ENCODE measurements at places on chromosomes 16 and 17.

DNA sequence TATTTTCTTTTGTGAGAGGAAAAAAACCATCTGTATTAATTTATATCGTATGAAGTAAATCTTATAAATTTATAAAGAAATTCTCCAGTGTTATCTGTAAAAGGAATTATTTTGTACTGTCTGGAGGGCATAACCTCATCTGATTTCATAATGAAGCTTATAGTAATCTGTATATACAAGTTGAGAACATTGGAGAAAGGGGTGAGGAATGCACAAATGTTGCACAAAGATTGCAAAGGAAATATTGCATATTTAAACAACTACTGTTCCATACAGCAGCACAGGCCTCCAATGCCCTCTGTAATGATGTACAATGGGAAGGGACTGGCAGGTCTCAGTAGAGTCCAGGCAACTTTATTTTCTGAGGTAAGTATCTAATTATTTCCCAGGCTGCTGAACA lies 50.8 kb upstream of the KCNJ16 start:
- no peak for DNase-seq

GRCh38 chr16:21584817-21585216 lies 14.6 kb upstream of the METTL9 start:
- DNase-seq = no peak

DNA sequence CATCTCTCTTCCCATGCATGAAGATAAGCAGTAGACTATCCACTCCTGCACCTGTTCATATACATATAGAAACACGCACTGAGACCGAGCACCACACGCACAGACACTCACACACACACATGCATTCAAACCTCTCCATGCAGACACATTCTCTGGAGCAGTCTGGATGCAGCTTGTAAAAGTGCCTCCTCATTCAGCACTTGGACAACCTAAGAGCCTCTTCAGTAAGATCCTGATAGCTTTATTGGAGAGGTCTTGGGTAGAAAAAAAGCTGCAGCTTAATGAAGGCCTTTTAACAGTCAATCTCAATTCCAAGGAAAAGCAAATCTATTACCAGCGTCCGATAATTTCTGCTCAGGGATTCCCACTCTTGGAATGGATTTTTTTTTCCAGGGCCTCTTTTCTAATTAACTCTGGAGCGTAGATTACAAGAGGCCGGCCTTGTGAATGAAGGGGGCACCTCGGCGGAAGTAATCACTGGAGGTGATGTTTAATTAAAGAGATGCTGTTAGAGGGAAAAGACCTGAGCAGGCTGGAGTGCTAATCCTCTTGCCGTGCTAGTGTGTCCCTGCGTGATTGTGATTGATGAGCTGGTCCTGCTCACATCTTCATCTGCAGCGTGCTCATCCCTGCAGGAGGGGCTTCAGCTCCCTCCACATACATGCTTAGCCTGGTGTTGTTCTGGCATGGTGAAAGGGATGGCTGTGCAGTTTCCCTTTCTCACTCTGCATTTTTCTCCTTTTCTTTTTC lies 155.1 kb downstream of the RBFOX1 start:
- DNase-seq = no peak

DNA sequence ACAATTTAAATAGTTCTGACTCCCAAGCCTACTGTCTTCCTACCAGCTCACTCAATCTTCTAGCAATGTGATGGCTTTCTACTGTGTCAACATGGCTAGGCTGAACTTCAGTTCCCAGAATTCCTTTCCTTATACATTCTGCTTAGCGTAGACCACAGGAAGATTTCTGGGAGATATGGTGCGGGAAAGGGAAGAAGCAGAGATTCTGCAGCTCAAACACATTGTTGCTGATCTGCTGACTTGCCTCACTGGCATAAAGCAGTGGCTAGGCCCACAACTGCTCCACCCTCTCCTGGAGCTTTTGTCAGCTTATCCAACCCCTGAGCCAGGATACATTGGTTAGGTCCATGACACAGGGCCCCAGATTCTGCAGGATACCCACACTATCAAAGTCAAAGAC lies 58.8 kb downstream of the GAS7 start:
- no peak for DNase-seq

DNA sequence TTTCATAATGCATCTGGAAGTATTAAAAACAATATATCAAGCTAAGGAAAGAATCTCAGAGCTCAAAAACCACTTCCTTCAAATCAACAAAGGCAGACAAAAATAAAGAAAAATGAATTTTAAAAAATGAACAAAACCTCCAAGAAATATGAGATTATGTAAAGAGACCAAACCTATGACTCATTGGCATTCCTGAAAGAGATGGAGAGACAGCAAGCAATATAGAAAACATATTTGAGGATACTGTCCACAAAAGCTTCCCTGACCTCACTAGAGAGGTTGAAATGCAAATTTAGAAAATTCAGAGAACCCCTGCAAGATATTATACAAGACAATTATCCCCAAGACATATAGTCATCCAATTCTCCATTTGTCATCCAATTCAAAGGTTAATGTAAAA lies 311.3 kb upstream of the SOX9 start:
- no peak for DNase-seq

DNA sequence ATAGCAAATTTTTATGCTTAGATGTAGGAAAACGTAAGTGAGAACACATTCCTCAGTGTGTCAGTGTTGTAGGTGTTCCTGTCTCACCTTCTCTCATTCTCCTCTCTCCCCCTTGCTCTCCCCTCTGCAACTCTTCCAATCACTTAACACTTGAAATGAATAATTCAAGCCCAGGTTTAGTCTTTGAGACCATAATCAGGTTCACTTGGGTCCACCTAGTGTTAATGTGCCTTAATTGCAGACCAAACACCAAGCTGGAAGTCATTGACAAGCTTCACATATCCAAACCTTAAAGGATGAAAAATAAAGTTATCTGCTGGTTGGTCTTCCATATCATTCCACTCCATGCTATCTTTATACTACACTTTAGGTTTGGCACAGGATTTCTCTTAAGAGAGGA lies 37.0 kb downstream of the STXBP4 start:
- no peak for DNase-seq

- no peak for DNase-seq
Observed at GRCh38 chr16:67241008-67241900, 6.0 kb downstream of the FHOD1 start.

GRCh38 chr17:6753546-6753945 lies 2.3 kb upstream of the XAF1 start:
- no peak for DNase-seq

- no peak for DNase-seq
Observed at GRCh38 chr17:4573115-4573514, 11.2 kb upstream of the SMTNL2 start.

- no peak for DNase-seq
Observed at GRCh38 chr16:89748076-89748475, 26.7 kb downstream of the ZNF276 start.

DNA sequence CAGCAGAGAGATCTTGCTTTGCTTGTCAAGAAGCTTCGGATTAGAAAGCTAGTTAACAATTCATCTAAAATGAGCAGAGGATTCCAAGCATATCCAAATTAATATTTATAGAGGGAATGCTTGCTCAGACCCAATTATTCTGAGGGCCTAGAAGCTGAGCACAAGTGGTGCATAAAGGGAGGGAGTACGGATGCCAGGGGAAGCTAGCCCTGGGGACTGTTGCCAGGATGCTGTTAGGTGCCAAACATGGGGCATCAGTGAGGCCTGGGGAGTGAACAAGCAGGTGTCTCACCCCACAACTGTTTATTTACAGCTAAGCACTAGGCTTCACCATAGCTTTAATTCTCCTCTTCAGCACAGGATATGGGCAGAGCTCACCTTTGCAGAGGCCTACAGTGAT lies 684.1 kb upstream of the C16orf82 start:
- no peak for DNase-seq

DNA sequence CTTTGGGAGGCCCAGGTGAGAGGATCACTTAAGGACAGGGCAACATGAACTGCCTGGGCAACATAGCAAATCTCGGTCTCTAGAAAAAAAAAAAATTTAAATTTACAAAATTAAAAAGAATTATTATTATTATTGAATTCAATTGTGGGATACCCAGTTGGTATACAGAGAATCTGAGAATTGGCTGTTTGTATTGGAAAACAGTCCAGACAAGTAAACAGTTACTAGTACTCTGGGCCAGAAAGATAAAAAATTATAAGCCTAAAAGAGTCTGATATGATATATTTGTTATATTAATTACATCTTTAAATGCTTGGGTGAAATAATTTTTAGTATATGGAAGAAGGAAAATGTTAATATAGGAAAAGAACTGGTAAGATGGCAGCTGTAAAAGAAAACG lies 15.0 kb downstream of the CCDC47 start:
- DNase-seq = no peak

- no peak for DNase-seq
Observed at GRCh38 chr17:67509390-67510287, 132.6 kb downstream of the PITPNC1 start.

DNA sequence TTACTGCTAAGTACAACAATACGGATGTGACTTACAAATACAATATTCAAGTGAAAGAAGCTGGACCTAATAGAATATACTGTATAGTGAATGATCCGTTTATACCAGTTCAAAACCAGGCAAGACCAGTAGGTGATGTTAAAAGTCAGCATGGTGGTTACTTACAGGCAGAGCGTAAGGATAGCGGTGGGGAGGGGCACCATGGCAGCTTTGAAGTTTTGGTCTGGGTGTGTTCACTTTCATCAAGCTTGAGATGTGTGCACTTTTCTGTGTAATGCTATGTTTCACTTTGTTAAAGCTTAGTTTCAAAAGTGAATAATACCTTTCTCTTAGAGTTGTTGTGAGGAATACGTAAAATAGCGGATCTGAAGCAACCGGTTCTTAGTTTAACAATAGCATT lies 16.5 kb upstream of the SLC35G3 start:
- no peak for DNase-seq

DNA sequence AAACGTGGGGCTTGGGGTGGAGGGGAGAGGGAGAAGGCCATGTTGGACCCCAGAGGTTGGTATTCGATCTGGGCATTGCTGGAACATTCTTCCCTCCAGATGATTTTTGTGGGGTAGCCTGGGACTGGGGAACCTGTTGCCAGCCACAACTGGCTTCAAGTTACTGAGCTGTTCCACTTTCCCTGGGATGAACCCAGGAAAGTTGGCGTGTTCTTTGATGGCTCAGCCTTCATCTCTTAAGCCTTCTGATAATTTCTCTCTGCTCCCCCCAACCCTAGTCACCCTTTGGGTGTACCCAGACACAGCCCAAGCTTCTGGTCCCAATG lies 2.1 kb downstream of the TBX21 start:
- no peak for DNase-seq

DNA sequence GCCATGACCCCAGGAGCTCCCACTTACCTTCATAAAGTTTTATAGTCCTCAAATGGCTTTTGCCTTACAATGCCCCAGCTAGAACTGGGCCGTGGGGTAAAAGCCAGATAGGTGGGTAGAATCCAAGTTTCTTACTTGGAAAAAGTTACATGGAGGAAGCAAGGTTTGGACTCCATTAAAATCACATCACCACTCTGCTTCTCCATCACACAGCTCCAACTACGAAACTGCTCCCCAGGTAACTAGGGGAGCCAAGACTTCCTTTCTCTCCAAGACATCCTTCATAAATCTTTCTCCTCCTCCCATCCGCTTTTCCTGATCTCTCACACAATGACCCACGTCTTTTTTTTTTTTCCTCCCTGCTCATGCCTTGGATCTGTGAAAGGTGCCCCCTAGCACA lies 130.8 kb upstream of the RCVRN start:
- no peak for DNase-seq

DNA sequence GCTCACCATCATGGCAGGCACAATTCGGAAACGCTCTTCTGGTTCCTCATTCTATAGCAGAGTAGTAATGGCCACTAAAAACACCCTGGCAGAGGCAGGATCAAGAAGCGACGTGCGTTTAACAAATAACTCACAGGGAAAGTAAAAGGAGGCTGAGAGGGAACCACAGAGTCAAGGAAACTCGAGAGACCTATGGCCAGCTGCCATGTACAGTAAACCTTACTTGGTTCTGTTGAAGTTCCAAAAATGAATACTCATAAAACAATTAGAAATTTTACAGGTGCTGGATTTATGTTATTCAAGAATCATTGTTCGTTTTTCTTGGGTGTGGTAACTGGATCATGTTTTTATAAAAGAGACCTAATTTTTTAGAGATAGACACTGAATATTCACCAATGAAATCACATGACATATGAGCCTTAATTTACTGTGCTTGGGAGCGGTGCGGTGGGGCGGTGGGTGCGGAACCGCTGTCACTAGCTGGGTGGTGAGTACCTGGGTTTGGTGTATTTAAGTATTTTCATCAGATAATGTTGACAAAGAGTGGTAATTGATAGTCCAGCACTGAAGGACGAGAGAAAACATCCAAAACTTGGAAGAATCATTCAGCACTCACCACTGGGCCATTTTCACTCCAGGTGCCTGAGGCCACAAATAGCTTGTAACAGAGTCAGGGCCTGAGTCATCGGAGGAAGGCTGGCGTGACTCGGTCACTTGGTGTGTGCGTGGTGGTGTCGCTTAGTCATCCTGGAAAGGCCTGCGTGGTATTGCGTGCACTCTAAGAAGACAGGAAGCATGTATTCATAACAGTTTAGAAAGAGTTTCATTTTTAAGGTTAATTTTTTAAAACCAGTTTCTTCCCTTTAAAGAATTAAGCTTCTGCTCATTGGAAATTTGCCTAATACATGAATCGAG lies 135.4 kb upstream of the CHMP6 start:
- peak; percentile 52 for DNase-seq

- DNase-seq = no peak
Observed at GRCh38 chr16:46842192-46842895, 11.4 kb upstream of the C16orf87 start.

DNA sequence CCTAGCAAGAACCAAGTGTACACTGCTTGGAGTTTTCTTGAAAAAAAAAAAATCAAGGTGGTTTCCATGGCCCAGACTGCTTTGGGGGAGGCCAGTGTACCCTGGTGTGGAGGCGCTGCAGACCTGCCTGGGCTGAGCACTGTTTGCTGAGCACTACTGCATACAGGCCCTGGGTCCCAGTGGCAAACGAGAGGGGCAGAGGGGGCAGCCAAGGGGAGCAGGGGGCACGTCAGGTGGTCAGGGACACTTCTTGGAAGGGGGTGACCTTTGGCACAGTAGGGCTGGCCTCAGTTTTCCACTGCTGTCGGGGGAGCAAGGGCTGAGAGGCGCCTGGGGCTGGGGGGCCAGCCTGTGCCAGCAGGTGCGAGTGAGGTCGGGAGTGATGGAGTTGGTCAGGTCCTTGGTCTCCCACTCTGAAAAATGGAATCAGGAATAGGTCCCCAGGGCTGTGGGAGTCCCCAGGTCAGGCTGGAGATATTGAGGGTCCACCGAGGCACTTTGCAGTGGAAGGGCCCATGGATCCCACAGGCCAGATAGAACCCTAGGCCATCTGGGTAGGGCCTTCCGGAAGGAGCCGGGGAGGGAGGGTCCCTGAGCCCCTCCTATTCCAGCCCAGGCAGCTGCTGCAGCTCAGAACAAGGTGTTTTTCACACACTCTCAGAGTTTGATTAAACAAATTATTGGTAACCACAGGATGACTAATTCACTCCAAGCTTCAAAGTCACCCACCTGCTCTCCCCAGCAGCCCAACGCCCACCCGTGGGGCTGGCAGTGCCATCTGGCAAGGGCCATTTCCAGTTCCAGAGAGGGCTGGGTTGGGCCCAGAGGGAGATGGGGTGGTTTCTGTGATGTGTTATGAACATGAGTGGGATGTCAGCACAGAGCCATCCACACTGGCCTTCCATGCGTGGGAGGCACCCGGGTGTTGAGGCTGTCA lies 3.5 kb downstream of the ZFPM1 start:
- peak; percentile 47 for DNase-seq

- no peak for DNase-seq
Observed at GRCh38 chr16:11049396-11050059, 105.2 kb downstream of the CLEC16A start.
